ENCODE measurements at places on chromosomes 3 and 15.

GRCh38 chr3:124455891-124456290, 274.4 kb upstream of the UMPS start:
- no peaks in the 10 kb centered on the region for H3K36me3 ChIP-seq
- H3K27me3 ChIP-seq = no peaks in the 10 kb centered on the region
- H3K27ac ChIP-seq = no peak overlapping the region
- H3K4me3 ChIP-seq = no peak overlapping the region
- DNase-seq = no peak

- H3K27me3 ChIP-seq = no peaks in the 10 kb centered on the region
- no peaks in the 10 kb centered on the region for H3K4me1 ChIP-seq
- DNase-seq = no peak
Observed at GRCh38 chr3:4841776-4842440, 137.3 kb upstream of the BHLHE40 start.

GRCh38 chr3:40873476-40873875, 325.8 kb upstream of the CTNNB1 start:
- no peak overlapping the region for H3K27ac ChIP-seq
- peak; percentile 51 for DNase-seq
- peaks cover 4% of the 10 kb centered on the region for H3K4me1 ChIP-seq
- H3K36me3 ChIP-seq = no peaks in the 10 kb centered on the region
- H3K4me3 ChIP-seq = no peak overlapping the region

- H3K36me3 ChIP-seq = no peaks in the 10 kb centered on the region
- H3K27me3 ChIP-seq = no peaks in the 10 kb centered on the region
- H3K4me3 ChIP-seq = no peak overlapping the region
- no peak for DNase-seq
- no peaks in the 10 kb centered on the region for H3K4me1 ChIP-seq
Observed at GRCh38 chr3:187935623-187936156, 190.4 kb upstream of the BCL6 start.

DNA sequence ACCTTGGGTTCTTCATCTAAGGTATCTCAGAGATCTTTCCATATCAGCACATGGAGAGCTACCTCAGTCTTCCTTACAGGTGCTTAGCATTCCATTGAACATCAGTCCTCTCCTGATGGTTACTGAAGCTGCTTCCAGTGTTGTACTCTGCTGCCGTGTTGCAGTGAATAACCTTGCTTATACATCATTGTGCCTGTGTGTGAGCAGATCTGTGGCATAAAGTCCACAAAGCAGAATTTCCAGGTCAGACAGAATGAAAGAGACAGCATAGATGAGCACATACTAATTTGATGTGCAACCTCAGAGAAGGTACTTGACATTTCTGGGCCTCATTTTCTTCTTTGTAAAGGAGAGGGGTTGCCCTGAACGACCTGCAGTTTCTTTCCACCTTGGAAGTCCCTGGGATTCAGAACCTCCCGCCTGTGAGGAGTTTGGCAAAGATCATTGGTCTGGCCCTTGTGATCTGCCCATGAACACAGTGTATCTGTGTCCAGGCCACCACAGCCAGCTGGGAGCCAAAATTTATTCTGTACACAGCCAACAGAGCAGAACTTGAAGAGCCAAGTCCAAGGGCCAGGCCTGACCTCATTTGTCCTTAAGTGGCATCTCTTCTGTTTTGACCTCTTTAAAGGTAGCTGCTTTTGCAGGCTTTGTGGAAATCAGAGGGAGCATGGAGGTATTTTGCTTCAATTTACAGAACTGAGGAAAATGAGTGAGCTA, 57.2 kb upstream of the SLC7A14 start:
- no peak overlapping the region for H3K4me3 ChIP-seq

DNA sequence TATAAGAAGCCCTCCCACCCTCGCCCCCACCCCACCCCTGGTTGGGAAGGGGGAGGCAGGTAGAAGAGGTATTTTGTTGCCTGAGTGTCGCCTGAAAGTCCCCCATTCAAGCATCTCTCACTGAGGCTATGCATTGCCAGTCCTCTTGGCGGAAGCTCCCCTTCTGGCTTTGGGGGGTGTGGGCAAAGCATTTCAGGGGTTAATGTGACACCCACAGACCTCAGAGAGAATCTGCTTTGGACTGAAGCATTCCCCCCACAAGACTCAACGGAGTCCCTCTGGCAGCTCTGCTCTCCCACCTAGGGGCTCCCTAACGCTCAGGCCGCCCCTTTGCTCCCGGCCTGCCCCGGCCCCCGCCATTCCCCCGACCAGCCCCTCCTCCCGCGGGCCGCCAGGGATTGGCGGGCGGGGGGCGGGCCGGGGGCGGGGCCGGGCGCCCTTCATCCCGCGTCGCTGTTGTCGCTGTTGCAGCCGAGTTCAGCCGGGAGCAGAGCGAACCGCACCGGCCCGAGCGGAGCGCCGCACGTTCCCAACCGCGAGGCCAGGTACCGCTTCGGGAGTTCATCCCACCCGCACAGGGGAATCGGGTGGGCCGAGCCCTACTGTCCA, at the start of gene SLC38A3:
TSS of gene SLC38A3 (plus strand) at position 468 of the 609 bp plus-strand sequence. CDS start 8,929 bp downstream, outside the sequence.
- no peak for DNase-seq
- H3K4me3 ChIP-seq = peak within 1 kb of the TSS; percentile 28
- no peaks in the 10 kb centered on the region for H3K36me3 ChIP-seq
- H3K27me3 ChIP-seq = peaks cover 39% of the 10 kb centered on the region

- no peaks in the 10 kb centered on the region for H3K4me1 ChIP-seq
- H3K27me3 ChIP-seq = no peaks in the 10 kb centered on the region
- no peak for DNase-seq
- no peak overlapping the region for H3K27ac ChIP-seq
- no peak overlapping the region for H3K4me3 ChIP-seq
Observed at GRCh38 chr3:120566243-120566975, 29.7 kb upstream of the NDUFB4 start.

DNA sequence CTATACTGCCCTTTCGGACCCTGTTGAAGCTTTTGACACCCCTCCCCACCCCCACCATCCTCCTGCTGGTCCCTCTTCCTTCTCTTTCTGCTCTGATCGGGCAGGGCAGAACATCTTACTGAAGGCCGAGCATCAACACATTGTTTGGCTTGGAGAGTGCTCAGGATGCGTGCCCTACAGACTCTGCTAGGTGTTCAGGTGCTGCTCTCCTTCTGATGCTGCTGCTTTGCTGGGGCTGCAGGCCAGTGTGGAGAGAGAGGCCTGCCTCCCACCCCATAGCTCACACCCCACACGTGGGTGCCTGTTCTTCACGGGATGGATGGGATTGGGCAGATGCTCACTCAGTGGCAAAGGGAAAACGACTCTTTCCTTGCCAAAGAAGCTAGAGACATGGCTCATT, 89.8 kb upstream of the ONECUT1 start:
- no peaks in the 10 kb centered on the region for H3K4me1 ChIP-seq
- no peak for DNase-seq
- H3K36me3 ChIP-seq = no peaks in the 10 kb centered on the region

GRCh38 chr15:35071106-35071505, 14.0 kb downstream of the NANOGP8 start:
- no peaks in the 10 kb centered on the region for H3K27me3 ChIP-seq
- no peaks in the 10 kb centered on the region for H3K36me3 ChIP-seq
- no peak overlapping the region for H3K4me3 ChIP-seq
- H3K27ac ChIP-seq = no peak overlapping the region
- no peaks in the 10 kb centered on the region for H3K4me1 ChIP-seq
- DNase-seq = no peak

- H3K36me3 ChIP-seq = peaks cover 7% of the 10 kb centered on the region
- no peak overlapping the region for H3K4me3 ChIP-seq
- no peaks in the 10 kb centered on the region for H3K4me1 ChIP-seq
- H3K27me3 ChIP-seq = no peaks in the 10 kb centered on the region
- no peak overlapping the region for H3K27ac ChIP-seq
Observed at GRCh38 chr3:171122861-171123260, 96.3 kb upstream of the SLC2A2 start.

- H3K36me3 ChIP-seq = peaks cover 46% of the 10 kb centered on the region
- H3K27ac ChIP-seq = no peak overlapping the region
- no peaks in the 10 kb centered on the region for H3K27me3 ChIP-seq
- no peak for DNase-seq
Observed at GRCh38 chr3:58317811-58318210, 11.5 kb downstream of the HTD2 start.

DNA sequence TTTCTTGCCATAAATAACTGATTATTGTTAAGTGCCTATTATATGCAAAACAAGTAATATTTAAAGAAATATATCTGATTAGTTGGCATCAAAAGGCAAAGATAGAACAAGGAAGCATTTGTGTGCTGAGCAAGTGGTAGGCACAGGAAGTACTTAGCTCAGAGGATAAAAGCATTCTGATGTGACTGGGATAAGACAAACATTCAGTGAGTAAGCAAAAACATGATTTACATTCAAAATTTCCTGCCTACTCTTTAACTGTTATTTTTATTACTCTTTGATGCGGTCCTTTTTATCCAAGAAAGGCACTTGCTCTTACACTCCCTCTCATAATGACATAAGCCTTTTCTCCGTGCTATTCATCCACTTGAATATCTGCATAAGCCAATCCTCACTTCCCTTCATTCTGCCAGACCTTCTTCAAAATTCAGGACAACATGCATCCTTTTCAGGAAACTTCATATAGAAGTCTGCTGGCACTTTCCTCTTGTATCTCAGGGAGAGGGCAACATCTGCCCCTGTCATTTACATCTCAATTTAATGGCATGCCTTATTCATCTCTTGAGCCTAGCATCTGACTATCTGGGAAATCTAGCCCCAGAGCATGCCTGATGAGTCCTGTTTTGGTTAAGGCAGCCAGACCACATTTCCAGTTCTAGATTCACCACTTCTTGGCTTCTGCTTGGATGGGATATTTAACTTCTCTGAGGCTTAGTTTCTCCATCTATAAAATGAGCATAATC, 478.2 kb upstream of the ROBO2 start:
- no peak overlapping the region for H3K27ac ChIP-seq
- H3K36me3 ChIP-seq = no peaks in the 10 kb centered on the region
- no peaks in the 10 kb centered on the region for H3K4me1 ChIP-seq
- H3K27me3 ChIP-seq = no peaks in the 10 kb centered on the region
- H3K4me3 ChIP-seq = no peak overlapping the region
- no peak for DNase-seq

DNA sequence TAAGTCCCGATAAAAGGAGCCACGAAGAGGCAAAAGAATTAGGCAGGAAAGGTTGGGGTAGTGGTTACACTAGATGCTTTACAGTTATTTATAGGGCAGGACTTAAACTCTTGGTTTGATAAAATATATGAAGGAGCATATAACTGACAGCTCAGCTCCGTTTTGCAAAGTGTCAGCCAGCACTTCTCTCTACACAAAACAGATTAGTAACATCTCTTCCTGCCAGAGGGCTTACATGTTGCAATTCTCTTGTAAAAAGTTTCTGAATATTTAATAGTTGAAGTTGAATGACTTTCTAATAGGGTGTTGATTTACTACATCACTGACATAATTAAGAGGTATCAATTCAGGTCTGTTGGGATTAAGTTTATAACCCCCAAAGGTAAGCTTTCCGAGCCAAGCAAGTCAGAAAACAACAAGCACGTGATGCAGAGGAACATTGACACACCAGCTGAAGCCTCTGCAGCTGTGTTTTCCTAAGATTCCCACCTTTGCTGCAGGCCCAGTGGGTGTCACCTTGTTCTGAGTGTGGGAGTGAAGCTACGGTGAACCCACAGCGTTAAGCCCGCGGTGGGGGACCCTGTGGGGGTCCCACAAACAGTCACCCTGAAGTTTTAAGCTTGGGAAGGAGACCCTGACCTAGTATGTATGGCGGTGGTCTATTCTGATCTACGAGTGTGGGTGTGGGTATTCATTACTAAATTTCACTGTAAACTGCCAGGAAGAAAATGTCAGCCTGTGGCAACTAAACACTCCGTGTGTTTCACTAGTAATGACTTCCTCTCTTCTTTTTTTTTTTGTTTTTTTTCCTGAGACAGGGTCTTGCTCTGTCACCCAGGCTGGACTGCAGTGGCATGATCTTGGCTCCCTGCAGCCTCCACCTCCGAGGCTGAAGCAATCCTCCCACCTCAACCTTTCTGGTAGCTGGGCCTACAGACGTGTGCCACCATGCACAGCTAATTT, 22.0 kb upstream of the ATP13A3 start:
- H3K4me1 ChIP-seq = peaks cover 7% of the 10 kb centered on the region
- H3K27ac ChIP-seq = no peak overlapping the region
- H3K4me3 ChIP-seq = no peak overlapping the region
- no peaks in the 10 kb centered on the region for H3K27me3 ChIP-seq
- DNase-seq = no peak

DNA sequence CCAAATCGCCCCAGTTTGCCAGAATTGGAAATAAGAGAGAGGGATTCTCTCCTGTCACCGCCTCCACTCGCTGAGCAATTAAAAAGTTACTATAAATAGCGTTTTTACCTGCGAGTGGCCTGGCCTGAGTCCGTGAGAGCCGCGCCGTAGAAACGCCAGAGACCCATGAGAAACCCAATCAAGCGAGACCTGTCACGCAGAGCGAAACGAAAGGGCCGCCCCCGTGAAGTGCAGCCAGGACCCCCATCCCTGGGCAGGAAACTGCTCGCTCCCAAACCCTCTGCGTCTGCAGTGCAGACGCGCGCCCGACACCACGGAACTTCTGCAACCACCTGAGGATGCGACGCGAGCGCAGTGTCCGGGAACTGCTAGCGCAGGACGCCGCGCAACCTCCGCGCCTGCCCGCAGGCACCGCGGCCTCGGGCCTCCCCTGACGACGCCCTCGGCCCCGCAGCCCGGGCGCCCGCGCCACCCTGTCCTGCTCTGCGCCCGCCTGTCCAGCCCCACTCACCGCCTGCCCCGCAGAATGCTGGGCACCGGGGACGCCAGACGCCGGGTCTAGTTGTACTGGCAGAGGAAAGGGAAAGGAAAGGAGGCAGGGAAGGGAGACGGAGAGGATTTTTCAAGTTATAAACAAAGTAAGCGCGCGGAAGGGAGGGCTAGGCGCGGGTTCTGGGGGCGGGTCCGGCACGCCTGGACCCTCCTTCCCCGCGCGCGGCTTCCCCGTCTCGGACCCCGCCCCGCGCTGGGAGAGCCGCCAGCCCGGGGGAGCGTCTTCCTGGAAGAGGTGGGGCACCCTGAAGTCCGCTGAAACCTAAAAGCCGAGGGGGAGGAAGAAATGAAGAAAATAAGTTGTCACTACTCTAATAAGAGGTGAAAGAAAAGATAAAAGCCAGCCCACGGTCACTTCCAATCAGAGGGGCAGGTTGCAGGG, at the start of gene PLSCR4:
TSS of gene PLSCR4 (minus strand) at position 657 of the 934 bp plus-strand sequence. CDS start 29,034 bp downstream, outside the sequence.
- no peaks in the 10 kb centered on the region for H3K27me3 ChIP-seq
- H3K4me1 ChIP-seq = no peaks in the 10 kb centered on the region
- peak within 1 kb of the TSS; percentile 83 for H3K27ac ChIP-seq
- no peaks in the 10 kb centered on the region for H3K36me3 ChIP-seq

DNA sequence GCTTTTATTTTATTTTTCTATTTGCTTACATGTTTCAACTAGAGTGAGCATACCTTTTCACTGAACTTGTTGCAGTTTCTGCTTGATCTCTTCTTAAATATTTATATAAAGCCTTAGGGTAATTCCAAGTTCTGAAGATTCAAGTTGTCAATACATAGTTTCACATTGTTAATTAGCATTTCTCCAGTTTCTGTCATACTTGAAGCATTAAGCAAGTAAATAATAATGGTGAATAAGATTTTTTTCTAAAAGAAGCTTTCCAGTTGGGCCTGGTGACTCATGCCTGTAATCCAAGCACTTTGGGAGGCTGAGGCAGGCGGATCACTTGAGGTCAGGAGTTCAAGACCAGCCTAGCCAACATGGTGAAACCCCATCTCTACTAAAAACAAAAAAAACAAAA, 53.9 kb downstream of the CALML4 start:
- no peak overlapping the region for H3K27ac ChIP-seq
- no peaks in the 10 kb centered on the region for H3K27me3 ChIP-seq

- H3K4me1 ChIP-seq = no peaks in the 10 kb centered on the region
- DNase-seq = no peak
- no peak overlapping the region for H3K27ac ChIP-seq
Observed at GRCh38 chr3:25273582-25274171, 154.4 kb upstream of the RARB start.
